Fibroblast of skin of back (primary cell): ENCODE measurements at places on chromosomes 5 and 9.

DNA sequence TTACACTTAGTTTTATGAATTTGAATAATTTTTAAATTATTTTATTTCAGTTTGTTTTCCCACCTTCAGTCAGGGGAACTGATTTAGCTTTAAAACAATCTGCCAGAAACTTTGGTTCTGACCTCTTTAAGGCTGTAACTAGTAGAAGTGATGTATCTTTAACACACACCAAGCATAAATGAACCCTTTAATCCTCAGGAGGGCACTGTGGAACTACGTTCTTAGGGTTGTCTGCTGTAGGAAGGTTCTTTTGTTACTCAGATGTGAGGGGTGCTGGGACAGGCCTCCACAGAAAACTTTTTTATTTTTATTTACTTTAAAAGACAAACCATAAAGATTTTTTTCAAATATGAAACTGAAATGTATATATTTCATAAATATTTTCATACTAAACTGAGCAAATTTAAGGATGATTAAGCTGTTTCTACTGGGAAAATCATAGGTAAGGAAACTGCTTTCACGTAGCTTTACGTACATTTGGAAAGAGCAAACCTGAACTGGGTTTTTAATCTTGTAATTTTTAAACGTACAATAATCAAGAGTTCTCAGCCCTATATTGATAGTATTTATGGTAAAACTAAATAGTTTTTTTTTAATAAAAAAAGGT lies 5.3 kb downstream of the KLF4 start:
- peak; percentile 79 for DNase-seq

DNA sequence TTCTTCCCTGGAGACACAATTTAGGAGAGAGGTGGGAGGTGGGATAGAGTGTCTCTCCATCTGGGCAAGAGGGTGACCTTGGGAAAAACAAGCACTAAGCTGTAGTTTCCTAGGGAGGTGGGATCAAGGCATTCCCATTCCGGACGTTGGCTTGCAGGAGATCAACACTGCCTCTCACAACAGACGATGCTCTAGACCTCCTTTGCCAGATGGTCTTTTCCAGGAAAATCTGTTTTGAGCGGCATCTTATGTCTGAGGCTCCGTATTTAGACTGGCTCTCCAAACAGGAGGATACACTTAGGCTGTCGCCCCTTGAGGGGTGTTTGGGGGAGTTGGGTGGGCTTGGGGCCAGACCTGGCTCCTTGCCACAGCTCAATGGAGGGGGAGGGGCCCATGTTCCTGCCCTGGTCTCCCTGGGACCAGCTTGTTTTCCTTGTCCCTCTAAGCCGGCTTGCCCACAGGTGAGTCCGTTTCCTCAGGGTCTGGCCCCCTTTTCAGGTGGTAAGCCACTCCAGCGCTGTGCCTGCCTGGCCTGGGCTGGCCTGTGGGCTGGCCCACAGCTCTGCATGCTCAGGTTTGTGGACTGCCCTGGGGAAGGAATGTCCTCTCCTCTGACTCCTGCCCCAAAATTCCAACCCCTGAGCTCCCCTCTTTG lies 2.4 kb downstream of the PSD2 start:
- no peak for DNase-seq

DNA sequence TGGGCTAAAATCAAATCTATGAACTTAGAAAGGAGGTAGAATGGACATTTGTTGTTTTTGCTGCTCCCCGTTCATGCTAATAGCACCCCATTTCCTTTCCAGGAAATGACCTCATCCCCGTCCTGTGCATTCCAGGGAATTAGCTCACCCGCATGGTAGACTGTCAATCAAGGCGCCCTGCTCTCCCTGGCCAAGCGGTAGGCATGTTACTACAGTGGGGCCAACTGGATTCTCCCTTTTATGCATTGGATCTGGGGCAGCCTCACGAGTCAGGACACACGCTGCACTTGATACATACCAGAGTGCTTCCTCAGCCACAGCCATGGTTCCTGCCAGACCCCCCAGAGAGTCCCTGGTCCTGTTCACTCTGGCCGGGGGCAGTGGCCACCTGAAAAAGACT lies 111.0 kb upstream of the PTCH1 start:
- DNase-seq, result peak; percentile 61

DNA sequence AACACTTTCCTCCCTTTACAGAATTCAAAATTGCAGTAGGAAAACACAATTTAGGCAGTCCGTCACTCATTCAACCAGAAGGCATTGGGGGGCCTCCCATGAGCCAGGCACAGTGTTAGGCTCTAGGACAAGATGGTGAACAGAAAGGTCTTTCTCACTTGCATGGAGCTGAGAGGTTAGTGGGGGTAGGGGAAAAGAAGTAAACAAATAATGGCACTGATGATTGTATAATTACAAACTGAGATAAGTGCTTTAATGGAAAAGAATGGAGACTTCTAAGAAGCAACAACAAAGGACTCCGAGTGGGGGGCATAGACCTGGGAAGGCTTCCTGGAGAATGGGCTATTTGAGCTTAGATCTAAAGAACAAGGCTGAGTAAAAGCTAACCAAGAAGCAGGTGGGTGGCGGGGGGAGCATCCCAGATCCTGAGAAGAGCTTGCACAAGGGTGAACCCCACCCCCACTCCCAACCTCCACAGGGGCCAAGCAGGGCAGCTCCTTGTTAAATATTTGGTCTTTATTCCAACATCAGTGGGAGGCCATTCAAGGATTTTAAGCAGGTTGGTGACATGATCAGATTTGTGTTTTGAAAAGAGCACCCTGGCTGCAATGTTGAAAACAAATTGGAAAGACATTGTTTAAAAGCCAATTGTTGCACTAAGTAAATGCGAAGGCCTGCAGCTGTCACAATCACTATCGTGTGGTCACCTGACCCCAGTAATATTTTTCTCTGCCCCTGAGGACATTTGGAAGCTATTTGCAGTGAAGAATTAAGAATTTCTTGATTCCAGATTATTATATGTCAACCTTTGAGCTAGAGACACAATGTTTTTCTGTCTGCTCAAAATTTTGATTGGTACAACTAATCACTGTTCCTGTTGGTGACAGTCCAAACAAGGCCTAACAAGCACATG lies 73.9 kb upstream of the EFNA5 start:
- no peak for DNase-seq

DNA sequence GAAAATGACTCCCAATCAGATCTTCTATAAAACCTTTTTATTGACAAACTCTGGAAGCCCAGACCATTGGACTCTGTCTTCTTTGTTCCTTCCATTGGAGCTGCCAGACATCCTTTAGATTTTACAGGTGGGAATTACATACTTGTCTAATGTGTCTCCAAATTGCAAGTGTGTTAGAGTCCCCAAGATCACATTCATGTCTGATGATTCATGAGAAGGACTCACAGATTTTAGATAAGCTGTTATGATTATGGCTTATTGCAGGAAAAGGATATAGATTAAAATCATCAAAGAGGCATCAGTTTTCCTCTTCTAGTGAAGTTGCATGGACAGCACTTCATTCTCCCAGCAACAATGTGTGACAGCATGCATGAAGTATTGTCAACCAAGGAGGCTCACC lies 70.4 kb downstream of the MUSK start:
- DNase-seq, result peak; percentile 25

- no peak for DNase-seq
Observed at GRCh38 chr5:123014689-123015088, 21.8 kb downstream of the PPIC start.

DNA sequence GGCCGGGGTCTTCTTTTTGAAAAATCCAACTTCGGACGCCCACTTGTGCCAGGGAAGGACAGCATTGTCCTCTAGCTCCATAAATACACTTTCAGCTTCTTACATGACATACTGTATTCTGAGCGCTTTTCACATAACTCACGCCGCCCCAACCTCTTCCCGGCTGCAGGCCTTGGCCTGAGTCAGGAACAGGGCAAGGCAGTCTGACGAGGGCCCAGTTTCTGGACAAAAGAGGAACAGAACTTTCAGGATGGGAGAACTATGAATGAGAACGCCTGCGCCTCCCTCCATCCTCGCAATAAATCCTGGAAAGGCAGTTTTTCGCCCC lies 650 bp downstream of the DCTN4 start:
- DNase-seq, result no peak

DNA sequence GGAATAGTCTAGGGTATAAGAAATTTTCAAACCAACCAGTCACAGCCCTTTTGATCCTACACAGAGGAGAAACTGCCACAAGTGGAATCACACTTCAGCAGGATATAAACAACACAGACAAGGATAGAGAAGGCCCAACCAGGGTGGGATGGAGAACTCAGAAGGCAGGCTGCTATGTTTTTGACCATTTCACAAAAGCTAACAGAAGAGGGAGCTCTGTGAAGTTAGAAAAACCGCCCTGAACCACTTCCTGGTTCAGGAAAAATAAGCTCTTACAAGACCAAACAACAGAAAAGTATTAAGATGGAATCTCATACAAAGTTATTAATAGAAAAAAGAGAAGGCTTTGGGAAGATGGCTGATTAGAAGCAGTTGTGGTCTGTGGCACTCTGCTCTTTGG lies 960 bp upstream of the IFNB1 start:
- DNase-seq, result no peak

DNA sequence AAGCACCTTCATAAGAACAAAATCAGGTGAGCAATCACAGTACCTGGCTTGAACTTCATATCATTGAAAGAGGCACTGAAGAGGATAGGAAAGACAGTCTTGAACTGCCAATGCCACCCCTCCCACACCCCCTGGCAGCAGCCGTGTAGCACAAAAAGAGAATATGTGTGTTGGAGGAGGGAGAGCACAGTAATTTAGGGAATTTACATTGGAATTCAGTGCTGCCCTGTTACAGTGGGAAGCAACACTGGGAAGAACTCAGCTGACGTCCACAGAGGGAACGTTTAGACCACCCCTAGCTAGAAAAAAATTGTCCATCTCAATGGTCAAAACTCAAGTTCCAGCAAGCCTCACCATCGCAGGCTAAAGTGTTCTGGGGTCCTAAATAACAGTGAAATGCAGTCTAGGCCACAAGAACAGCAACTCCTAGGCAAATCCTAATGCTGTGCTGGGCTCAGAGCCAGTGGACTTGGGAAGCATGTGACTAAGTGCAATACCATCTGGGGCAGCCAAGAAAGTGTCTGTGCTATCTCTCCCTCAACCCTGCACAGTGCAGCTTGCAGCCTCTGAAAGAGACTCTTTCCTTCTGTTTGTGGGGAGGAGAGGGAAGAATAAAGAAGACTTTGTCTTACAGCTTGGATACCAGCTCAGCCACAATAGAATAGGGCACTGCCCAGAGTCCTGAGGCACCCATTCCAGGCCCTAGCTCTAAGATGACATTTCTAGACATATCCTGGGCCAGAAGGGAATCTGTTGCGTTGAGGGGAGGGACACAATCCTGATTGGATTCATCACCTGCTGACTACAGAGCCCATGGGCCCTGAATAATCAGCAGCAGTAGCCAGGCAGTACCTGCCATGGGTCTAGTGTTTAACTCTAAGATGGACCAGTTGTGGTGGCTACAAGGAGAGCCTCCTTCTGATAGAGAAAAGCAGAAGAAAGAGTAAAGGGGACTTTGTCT lies 62.1 kb upstream of the VLDLR start:
- peak; percentile 97 for DNase-seq

- no peak for DNase-seq
Observed at GRCh38 chr5:107329850-107330249, 340.9 kb downstream of the EFNA5 start.

DNA sequence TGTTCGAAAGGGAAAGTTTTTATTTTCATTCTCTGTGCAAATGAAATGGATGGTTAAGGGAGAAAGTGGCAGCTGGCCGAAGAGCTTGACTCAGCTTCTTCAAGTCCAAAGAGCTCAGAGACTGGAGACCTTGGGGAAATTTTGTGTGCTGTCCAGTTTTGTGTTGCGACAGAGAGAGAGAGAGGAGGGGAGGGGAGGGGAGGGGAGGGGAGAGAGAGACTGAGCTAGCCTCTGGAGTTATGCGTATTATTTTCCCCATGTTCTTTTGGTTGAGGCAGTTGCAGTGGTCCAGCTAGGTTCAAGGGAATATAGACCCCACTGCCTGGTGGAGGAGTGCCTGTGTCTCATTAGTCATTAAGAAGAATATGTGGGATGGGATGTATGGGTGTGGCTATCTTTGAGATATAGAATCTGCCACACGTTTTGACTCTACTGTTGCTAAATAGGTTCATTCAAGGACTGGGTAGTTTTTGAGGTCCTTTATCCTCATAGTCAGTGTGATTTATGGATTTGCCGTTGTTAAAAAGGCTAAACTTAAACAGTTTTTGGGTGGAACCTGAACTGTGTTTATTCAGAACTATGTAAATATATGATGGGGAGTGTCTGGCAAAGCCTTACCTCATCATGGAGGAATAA lies 69.7 kb downstream of the ARHGAP26 start:
- DNase-seq, result no peak

GRCh38 chr5:138962614-138963370 lies 87.7 kb upstream of the LRRTM2 start:
- no peak for DNase-seq

- peak; percentile 26 for DNase-seq
Observed at GRCh38 chr9:117247266-117247665, 167.6 kb downstream of the ASTN2 start.

DNA sequence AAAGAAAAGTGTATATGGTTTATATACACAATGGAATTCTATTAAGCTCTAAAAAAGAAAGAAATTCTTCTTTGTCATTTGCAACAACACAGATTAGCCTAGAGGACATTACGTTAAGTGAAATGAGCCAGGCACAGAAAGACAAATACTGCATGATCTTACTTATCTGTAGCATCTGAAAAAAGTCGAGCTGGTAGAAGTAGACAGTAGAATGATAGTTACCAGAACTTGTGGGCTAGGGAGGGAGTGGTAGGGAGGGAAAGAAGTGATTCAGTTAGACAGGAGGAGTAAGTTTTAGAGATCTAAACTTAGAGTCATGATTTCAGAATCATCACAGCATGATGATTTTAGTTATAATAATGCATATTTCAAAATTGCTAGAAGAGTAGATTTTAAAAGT lies 184.6 kb downstream of the TLE4 start:
- no peak for DNase-seq

DNA sequence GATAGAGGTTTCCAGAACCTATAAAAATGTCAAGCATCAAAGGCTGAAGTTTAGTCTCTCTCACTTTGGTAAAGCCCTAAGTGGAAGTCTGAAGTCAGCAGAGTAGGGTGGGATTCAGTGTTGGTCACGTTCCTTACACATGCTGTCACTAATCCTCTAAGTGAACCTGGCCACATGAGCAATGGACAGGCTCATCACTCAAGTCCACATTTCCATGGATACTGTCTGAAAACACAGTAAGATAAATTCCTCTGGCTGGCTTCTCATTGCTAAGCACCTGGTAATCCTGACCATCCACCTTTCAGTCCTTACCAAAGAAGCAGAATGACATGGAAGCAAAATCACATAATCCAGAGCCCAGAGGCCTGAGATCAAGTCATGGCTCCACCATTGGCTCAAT lies 43.8 kb downstream of the GNA14 start:
- DNase-seq, result no peak
